ENCODE measurements at places on chromosomes 3 and 15.

GRCh38 chr3:100029689-100030088 is 84.6 kb downstream of the FILIP1L start:
- DNase-seq: no peak

GRCh38 chr3:142931222-142931621 is 32.3 kb downstream of the PAQR9 start:
- no peak for DNase-seq

GRCh38 chr3:188296761-188297612 is 143.0 kb downstream of the LPP start:
- no peak for DNase-seq

DNA sequence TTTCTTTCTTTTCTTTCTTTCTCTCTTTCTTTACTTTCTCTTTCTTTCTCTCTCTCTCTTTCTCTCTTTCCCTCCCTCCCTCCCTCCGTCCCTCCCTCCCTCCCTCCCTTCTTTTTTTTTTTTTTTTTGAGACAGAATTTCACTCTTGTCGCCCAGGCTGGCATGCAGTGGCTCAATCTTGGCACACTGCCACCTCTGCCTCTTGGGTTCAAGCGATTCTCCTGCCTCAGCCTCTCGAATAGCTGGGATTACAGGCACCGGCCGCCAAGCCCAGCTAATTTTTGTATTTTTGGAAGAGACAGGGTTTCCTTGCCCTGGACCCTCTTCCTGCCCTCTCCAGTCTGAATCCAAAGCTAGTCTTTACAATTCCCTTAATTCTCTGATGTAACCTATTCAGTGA is 102.9 kb downstream of the TP63 start:
- DNase-seq: no peak

- DNase-seq: no peak
Observed at GRCh38 chr3:123157209-123157597, 44.5 kb upstream of the SEC22A start.

- DNase-seq: no peak
Observed at GRCh38 chr15:70103880-70104626, 6.3 kb upstream of the TLE3 start.

DNA sequence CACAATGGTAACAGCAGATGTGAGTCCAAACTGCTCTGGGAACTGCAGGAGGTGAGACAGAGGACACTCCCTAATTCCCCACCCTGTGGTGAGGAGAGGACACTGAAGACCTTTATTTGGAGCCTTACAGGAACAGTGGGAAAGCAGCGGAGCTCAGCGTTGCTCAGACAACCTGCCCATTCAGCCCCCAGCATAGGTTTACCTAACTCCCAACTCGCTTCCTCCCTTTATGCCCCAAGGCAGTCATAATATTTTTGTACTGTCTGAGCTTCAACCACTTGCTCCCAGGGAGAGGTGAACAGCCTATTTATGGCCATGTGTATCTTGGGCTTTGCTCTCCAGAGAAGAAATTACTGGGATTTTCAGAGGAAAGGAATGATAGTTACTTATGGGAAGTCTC is 34.1 kb downstream of the SHC4 start:
- DNase-seq: no peak

- DNase-seq: no peak
Observed at GRCh38 chr3:50388720-50389413, 29.5 kb upstream of the TMEM115 start.

DNA sequence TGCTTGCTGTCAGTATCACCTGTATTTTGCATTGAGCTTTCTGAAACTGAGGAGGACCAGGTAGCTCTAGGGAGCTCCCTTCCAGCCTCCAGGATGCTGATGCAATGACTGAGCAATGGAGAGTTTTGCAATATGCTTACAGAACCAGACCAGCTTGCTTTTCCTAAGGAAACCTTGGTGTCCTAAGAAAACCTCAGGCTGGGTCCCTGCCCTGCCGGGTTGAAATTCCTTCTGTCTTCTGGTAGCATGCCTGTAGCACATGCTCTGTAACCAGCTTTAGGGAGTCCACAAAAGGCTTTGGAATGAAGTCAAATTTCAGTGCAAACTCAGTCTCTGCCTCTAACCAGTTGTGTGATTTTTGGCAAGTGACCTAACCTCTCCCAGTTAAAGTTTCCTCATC is 65.8 kb upstream of the GSK3B start:
- no peak for DNase-seq

DNA sequence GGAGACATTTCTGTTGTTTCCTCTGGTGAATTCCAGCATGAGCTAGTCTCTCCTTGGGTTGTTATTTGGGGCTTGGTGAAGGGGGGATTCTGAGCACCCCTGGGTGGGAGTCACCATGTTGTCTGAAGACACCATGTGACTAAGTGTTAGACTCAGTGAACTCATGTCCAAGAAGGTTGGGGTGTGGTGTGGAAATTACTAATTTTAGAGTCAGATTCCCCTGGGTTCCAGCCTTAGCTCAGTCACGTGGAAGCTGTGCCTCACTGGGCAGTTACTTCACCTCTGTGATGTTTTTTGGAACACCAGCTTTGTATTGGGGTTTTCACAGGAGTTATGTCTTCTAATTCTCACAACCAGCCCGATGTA is 171.5 kb downstream of the RPLP1 start:
- DNase-seq: no peak

DNA sequence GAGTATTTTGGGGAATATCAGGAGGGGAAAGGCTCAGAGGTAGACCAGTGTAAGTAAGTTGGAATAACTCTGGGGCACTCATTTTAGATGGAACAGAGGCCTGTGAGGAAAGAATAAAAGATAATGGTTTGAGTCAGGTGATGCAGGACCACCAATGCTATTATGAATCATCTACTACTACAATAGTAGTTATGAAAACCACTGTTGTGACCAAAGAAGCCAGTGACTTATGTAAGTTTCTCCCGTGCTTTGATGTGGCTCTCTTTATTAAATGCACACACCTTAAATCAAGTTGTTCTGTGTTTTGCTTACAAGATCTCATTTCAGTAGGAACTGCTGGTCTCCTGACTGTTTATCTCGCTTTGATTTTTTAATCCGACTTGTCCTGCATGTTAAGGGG is 13.1 kb upstream of the GUCA1C start:
- DNase-seq: no peak

DNA sequence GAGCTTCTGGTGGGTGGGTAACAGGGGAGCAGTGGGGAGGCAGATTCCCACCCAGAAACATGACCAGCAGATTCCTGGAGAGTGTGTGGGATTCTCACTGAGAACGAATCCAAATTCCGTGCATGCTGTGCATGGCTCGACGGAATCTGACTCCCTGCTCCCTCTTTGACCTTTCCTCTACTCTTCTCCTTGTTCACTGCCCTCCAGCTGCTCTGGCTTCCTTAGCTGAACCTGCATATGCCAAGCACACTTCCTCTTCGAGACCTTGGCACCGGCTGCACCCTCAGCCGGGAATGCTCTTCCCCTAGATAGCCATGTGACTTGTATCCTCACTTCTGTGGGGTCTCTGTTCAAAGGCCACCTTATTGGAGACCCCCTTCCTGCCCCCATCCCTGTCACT is 6.3 kb downstream of the INSYN1 start:
- no peak for DNase-seq

DNA sequence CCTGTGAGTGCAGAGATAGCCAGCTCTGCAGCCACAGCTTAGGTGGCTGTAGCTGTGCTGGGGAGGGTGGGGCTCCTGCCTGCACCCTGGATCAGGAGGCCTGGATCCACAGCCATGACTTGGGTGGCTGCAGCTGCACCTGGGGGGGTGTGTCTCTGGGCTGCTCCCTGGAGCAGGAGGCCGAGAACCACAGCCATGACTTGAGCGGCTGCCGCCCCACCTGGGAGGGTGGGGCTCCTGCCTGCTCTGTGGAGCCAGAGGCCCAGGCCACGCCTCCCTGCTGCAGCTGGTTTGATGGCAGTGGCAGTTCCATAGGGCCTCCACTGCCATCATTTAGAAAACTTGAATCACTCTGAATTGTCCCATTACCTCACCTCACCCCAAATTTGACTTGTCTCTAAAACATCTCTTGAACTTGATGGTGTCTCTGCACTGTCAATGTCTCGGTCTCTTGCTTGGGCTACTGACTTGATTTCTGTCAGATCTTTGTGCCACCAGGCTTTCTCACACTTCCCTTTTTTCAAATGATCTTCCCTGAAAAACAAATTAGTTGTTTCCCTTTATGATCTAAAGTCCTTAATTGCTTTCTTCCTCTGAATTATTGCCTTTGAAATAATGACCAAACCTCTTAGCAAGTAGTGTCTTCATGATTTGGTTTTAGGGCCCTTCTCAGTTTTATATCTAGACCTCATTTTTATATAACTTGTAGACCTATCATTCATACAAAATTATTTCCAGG is 313.2 kb upstream of the MME start:
- DNase-seq: no peak

GRCh38 chr3:5045961-5046360 is 66.7 kb downstream of the BHLHE40 start:
- no peak for DNase-seq

GRCh38 chr3:120348065-120348990 is 826 bp downstream of the LRRC58 start:
- DNase-seq: peak; percentile 22

GRCh38 chr3:71245971-71246880 is 337.3 kb downstream of the FOXP1 start:
- DNase-seq: no peak

- DNase-seq: no peak
Observed at GRCh38 chr3:113654851-113655250, 41.6 kb downstream of the USF3 start.

DNA sequence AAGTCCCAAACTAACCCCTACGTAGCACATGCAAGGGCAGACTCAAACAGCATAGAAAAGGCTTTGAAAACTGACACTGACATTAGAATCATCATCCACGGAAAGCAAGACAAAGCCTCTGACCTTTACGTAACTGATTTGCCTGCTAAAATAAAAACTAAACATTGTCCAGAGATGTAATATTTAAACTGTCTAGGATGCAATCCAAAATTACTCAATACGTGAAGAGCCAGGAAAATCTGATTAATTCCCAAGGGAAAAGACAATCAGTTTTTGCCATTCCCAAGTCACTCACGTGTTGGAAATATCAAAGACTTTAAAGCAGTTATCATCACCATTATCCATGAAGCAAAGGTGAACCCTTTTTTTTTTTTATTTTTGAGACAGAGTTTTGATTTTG is 13.3 kb upstream of the IQCF1 start:
- DNase-seq: no peak

DNA sequence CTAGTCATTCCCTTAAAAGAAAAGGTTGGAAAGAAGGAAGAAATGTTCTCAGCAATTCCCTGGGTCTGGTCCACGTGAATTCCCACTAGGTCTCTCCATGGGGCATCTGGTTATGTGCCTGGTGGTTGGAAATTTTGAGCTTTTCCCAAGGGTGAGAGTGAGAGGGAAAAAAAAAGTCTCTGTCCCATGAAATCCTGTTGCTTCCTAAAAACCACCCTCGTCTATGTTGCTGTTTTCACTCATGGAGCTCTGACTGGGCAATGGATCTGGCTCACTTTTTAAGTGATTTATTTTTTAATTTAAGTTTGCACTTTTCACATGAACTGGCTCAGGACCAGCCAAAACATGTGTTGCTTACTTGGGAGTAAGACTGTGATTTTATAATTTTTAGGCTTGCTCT is 190.1 kb downstream of the CHST2 start:
- no peak for DNase-seq

GRCh38 chr15:28921336-28921735 is 35.6 kb downstream of the APBA2 start:
- DNase-seq: no peak

DNA sequence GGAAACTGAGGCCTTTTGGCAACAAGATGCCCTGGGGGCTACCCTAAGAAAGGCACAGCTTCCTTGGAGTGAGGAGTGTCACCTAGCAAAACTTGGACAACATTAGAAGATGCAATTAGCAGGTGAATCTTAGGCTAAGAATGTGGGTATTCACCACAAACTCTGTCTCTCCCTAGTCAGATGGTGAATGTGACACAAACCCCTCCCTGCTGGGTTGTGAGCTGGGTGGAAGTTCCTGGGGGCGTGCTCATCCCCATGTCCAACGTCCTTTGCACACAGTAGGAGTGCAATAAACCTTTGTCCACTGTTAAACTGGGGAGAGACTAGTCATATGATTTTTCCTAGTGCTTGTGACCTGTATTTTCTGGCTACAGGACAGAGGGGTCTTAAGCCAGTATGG is 67.1 kb upstream of the SH3GL3 start:
- no peak for DNase-seq

DNA sequence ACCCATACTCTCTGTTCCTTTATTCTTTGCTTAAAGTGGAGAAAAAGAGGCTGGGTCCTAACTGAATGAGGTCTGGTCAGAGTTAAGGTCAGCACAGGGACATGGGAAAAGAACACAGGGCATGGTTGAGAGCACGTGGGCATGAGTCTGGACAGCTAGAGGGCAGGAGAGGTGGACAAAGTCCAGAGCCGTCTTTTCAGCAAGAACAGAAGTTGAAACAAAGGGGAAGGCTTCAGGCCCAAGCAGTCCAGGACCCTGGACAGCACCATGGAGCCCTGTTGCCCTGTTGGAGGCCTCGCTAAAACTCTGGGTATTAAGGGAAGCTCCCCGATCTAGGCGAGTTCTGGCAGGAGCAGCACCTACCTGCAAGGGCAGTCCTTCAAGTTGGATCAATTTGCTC is 50.7 kb downstream of the XYLB start:
- no peak for DNase-seq

GRCh38 chr3:58337190-58337589 is 4.5 kb downstream of the PXK start:
- DNase-seq: no peak

DNA sequence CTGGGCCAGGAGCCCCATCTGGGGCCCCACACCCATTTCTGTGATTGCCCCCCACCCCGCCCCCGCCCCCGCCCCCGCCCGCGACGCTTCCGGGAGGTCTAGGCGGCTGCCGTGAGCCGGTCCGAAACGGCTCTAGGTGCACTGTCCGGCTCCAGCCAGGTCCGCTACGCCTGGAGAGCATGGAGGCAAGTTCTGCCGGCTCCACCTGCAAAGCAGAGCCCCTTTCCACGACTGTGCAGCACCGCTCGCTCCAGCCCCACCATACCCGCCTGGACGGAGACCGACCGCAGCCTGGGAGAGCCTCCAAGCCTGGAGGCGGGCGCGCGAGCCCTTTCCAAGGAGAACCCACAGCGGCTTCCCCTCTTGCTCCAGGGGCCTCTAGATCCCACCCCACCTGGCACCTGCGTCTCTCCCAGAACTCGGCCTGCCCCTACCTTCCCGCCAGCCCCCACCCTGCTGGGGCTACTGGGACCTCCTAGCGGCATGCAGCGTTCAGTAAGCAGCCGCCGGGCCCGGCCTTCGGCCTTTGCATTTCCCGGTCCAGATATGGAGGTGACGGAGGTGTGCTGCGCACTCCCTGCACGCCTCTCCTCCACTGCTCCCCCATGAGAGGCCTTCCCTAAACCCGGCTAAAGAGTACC is 66.2 kb downstream of the KLF13 start:
- DNase-seq: no peak

- no peak for DNase-seq
Observed at GRCh38 chr3:99817047-99817436, 620 bp upstream of the CMSS1 start.

GRCh38 chr3:36297195-36297594 is 83.1 kb upstream of the STAC start:
- DNase-seq: no peak

All from D721Med (cell line).